Fibroblast of lung (primary cell): ENCODE measurements at places on chromosomes 13 and 19. TPM values are rescaled to one million over a fixed set of nuclear protein-coding genes. Genes with fewer than 3 reads are reported as not detected.

TLE6 gene
- 0.24 and 0.56 TPM in 2 replicates for polyA plus RNA-seq

LGALS14 gene
- not detected in 2 replicates for polyA plus RNA-seq

CEACAM16 gene
- not detected in 2 replicates for polyA plus RNA-seq

PIH1D1 gene
- 42.5 and 53.8 TPM in 2 replicates for polyA plus RNA-seq

DNA sequence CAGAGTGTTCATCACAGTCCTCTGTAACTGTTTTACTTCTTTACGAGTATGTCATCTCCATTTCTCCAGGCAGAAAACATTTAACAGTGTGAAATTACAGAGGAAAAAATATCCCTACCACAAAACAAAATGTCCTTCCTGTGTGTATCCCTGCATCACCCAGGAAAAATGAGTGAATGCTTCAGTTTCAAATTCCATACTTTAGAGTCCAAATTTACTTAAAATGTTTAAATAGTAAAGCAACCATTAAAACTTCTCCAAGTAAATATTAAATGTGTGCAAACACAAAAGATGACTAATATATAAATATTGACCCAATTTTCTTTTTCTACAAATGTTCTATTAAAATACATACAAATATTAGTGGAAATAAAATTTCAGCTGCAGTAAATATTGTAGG, 1016.6 kb upstream of the PCDH20 start:
- DNase-seq: no peak

- no peak for DNase-seq
Observed at GRCh38 chr13:38849315-38849714, 141.3 kb downstream of the STOML3 start.

DNA sequence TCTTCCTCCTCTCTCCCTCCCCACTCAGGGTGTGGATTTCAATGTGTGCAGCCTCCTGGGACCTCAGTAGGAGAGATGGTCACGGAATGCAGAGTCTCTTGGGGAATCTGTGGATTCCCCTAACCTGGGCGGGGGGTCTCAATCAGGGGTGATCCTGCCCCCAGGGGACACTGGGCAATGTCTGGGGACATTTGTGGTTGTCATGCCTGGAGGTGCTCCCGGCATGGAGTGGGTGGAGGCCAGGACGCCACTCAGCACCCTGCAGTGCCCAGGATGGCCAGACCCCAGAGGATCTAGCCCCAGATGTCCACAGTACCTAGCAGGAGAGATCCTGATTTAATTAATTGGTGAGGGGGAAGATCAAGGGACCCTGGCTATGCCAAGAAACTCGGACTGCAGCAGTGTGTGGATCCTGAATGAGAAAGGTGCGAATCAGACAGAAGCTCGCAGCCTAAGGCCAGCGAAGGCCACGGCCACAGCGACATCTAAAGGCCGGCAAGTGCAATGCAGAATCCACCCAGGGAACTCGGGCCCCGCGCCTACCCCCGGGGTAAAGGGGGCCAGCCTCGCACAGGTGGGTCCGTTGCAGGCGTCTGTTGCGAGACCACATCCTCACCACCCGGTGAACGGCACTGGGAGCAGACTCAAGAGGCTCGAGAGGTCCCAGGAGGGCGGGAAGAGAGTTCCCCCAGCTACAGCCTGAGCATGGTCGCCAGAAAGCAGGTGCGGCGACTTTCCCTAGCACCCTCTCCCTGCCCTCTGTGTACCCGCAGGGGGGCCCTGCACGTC, 88.8 kb downstream of the GNG7 start:
- peak; percentile 23 for DNase-seq

DNA sequence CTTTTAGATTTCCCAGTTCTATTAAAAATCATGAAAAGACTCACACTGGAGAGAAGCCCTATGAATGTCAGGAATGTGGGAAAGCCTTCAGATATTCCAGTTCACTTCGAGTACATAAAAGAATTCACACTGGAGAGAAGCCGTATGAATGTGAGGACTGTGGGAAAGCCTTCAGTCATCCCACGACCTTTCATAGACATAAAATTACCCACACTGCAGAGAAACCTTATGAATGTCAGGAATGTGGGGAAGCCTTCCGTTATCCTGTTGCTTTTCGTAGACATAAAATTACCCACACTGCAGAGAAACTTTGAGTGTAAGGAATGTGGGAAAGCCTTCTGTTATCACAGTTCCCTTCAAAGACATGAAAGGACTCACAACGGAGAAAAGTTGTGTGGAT, 55.2 kb downstream of the ZNF627 start:
- no peak for DNase-seq

DNA sequence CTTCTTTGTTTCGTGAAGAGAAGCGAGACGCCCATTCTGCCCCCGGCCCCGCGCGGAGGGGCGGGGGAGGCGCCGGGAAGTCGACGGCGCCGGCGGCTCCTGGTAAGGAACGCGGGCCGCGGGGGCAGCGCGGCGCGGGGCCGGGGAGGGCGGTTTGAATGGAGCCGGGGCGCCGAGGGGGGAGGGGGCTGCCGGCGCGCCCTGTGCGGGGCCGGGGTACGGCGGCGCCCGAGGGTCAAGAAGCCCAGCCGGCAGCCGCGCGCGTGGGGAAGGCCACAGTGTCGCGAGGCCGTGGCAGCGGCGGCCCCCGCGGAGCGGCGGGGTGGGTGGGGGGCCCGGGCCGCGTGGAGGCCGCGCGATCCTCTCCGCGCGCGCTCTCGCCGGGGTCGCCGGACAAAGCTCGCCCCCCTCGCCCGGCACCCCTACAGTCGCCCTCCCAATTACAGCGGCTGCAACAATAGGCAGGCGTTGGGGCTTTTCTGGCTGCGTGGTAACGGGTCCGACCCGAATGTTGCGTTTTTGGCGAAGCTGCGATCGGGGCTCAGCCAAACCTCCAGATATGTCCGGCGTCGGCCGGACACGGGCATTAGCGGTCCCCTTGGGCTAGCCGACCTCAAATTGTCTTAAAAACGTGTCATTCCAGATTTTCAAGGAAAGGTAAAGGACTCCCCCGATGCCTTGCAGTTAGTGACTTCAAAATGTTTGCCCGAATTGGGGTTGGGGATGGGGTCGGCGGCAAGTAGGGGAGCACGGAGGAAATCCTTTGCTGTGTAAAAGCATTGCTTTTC, 437 bp downstream of the SMARCA4 start:
- DNase-seq: peak; percentile 31

DNA sequence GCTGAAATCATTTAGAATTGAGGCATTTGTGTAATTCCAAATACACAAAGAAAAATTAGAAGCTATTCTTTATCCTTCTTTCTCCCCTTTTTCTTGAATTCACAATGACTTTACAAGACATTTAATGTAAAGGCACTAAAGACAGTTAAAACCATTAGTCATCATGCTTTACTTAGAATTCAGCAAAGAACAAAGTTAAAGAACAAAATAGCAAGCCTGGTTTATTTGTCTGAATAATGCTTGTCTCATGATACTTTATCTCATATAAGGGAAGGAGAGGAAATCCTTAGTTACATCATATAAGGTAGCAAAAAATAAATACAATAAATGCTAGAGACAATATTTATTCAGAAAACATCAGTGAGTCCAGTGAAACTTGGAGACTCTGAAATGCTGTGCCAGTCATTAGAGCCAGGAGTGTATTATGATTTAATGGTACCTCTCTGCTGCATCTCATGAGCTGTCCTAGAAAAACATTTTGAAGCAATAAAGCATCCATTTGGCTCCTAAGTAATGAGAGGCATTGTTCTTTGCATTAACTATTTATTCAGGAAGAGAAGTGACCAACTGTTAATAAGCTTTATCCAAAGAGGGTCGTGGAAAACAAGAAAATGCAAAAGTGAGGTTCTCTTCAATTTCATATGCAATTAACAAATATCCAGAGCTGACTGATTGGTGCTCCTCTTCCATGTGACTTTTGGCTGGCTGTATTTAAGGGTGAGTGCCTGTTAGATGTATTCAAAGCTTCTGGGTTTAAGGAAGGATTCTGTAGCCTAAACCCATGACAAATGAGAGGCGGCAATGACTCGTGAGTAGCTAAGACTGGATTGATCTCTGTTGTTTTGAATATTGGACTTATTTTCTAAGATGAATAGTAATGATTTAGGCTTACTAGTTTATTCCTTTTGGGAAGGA, 105.0 kb downstream of the DGKH start:
- no peak for DNase-seq

DNA sequence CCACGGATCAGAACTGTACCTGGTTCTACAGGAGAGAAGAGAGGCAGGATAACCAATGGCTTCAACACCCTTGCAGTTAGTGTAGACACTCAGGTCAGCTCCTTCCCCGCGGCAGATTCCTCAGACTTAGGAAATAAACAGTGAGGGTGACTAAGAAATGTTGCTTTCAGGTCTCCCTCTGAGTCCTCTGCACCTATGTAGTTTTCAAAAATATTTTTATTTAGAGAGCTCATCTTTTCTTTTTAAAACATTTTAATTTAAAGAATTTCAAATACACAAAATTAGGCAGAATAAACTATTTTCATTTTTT, 195.2 kb downstream of the KLF12 start:
- peak; percentile 36 for DNase-seq

DNA sequence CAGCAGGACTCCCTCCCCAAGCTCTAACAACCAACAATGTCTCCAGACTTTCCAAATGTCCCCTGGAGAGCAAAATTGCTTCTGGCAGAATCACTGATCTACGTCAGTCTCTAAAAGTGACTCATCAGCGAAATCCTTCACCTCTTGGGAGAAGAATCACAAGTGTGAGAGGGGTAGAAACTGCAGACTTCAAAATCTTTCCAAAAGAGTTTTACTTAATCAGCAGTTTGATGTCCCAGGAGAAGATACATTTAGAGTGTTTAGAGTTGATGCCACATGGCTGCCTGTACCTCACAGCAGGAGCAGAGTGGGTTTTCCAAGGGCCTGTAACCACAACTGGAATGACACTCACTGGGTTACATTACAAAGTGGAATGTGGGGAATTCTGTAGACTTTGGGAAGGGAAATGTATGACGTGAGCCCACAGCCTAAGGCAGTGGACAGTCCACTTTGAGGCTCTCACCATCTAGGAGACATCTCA, 6.2 kb upstream of the CEACAM5 start:
- no peak for DNase-seq

DNA sequence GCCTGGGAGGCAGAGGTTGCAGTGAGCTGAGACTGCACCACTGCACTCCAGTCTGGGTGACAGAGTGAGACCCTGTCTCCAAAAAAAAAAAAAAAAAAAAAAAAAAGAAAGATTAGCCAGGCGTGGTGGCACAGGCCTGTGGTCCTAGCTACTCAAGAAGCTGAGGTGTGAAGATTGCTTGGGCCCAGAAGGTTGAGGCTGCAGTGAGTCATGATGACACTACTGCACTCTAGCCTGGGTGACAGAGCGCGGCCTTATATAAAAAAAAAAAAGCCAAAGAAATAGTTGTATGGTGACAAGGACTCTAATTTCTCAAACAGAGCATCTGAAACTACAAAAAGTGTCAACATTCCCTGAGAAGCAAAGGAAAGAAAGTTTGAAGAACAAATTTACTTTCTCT, 3.4 kb downstream of the PBX4 start:
- no peak for DNase-seq

DNA sequence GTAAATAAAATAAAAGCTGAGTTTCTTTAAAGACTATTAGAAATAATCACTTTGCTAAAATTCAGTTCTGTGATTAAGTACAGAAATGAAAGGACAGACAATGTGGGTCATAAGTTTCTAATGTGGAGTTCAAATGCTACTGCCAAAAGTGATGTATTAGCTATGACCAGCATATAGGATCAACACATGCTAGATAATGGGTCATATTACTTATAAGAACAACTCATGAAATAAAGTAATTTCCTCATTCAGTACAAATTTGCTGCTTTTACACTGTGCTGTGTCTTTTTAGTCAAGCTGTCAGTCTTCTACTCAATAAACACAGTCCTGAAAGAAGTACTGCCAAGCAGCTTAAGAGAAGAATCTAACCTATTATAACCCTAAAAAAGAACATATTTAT, 135.2 kb downstream of the VWA8 start:
- peak; percentile 62 for DNase-seq

DNA sequence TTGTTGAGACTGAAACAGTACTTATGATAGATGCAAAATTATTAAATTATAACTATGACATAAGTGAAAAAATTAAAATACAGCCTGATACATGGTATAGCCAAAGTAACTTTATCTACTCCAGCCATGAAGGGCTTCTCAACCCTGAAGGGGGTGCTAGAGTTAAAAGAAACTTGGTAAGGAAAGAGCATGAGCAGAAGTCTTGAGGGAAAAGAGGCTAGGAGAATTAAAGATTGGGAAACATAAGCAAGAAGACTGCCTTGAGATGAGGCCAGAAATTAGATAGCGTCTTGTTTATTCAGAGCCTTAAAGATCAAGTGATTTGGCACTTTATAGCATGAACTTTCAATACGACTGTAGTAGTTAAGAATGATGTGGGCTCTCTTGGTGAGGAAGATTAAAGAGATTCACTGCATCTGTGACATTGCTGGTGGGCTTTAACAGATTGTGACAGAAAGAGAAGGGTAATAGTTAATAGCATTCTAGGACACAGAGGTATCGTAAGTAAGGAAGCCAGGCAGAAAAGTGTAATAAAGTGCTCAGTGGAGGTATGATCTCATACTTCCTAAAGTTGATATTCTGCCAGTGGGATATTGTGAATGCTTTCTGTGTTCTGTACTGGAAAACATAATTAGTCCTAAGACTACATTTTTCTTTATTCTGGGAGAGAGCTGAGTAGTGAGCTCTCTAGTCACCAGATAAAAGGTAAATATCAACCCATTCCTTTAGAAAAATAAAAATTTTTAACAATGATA, 385.4 kb upstream of the PRR20A start:
- DNase-seq: no peak

DNA sequence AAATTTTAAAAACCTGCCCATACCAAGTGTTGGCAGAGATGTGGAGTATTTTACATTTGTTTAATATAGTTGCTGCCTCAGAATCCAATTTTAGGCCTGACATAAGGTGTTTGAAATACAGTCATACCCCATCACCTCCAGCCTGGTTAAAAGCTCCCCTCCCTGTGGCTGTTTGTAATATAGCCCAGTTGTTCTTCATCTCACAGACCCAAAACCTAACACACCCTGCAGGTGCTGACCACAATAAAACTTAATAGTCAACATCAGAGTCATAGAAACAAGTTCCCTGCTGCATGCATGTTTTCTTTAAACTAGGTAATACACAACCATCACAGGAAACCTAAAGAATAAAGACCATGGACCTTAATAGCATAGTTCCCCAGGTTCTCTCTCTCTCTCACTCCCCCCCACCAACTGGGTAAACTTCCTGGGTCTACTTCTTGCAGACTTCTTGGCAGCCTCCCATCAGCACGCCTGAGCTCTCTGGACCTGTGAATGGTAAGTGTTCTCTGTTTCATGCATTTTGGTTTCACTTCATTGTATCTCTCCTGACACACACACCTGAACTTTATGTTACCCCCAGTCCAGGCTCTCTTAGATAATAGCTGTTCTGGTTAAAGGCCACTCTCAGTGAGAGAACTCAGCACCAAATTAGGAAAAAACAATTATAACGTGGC, 1369.9 kb downstream of the EFNB2 start:
- no peak for DNase-seq

GRCh38 chr13:36131222-36131930, at the start of gene DCLK1:
Gene DCLK1, minus strand, starts transcription at chr13:36131382.
- peak; percentile 43 for DNase-seq

GRCh38 chr13:29456419-29456818, 139.1 kb downstream of the SLC7A1 start:
- DNase-seq: no peak

DNA sequence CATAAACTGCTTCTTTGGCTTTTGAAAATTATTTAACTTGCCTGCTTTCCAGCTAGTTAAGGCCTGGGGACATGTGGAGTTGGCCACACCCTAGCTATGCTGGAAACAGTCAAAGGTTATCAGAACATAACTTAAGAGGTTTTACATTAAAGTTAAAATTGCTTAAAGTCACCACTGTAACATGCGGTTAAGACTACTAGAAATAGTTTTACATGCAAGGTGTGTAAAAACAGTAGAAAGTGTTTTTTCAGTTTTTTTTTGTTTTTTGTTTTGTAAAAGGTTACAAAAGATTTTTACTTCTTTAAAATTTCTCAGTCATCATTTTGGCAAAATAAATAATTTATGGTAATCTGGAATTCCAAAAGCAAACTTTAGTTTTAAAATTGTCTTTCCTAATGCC, 763.1 kb downstream of the UQCRFS1 start:
- DNase-seq: no peak
